Stimulated activated CD4-positive, alpha-beta T cell treated with anti-CD3 and anti-CD28 coated beads, Interleukin-1b, Interleukin-23, amount 100 ng/mL, for 1 hour (primary cell): ENCODE measurements at places on chromosomes 16 and 17.

GRCh38 chr17:66191593-66192377 is at the start of gene CEP112:
Gene CEP112, minus strand, starts transcription at chr17:66192133.
- DNase-seq, result peak; percentile 67

DNA sequence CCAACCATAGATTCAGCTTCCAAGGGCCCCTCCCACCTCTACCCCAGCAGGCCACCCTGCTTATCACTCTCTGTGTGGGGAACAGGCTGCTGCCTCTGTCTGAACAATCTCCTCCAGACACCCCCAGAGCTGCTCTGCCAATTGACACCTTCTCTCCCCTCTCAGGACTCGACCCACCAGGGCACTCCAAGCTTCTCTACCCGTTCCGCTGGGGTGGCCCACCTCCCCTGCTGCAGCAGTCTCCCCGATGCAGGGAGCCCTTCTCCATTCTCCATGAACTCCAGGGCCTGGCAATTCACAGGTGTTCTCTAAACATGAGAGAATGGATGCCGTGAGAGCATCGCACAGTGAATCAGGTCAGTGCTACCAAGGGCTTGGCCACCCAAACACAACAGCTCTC is 28.3 kb upstream of the FAAP100 start:
- no peak for DNase-seq

DNA sequence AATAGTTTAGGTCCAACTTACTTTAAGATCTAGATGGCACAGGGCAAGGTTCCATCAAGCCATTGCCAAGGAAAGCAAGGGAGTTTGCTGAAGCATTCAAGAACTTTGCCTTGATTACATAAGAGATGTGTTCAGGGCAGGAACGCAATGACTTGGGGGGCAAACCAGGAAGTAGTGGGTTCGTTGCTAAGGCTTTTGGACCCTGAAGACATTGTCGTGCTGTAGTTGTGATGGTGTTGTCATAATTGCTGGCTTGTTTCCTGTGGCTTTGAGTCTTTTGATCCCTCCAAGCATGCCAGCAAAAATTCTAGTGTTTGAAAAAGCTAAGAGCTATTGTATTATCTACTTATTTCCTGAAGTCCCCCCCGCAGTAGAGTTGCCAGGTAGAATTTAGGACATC is 70.7 kb upstream of the HNF1B start:
- DNase-seq, result no peak

GRCh38 chr17:67509390-67510287 is 132.6 kb downstream of the PITPNC1 start:
- DNase-seq, result no peak

DNA sequence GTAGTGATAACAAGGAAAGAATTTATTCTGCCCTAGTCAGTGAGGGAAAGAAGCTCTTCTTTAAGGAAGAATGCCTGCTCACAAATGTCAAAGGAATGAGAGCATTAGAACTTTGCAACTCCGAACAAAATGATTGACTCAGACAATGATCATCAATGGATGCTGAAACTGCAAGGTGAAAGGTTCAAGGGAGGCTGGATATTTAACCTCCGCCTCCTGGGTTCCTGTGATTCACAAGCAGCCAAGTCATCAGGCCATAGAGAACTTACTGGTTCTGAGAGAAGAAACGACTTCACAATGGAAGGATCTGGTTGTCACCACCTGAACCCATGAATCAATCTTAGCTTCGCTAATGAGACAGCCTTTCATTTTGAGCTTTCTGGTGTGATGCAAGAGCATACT is 16.0 kb upstream of the SCNN1B start:
- DNase-seq, result no peak

DNA sequence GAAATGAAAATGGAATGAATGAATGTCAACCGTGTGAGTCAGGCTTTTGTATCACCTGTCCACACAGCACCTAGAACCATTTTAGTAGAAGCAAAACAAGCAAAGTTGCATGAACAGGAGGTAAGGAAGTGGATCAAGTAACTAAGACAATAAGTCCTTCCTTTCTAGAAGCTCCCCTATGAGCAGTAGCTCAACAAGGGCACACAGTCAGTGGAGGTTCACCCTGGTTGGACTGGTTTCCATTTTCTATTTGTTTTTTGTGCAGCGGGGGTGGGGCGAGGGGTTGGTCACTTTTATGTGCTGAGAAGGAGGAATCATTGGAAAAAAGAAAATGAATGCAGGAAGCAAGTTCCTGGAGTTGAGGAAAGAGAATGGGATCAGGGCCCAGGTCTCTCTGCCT is 4.0 kb upstream of the HSBP1 start:
- no peak for DNase-seq

DNA sequence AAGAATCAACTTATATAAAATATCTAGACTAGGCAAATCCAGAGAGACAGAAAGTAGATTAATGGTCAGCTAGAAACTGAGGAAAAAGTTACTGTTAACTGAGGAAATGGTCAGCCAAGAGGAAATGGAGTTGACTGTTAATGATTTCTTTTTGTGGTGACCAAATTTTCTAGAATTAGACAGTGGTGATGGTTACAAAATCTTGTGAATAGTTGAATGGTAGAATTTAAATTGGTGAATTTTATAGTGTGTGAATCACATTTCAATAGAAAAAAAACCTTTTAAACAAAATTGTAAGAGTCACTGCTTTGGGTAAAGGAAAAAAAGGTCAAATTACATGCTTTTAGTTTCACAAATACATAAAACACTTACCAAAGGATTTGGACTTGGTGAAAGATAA is 30.0 kb downstream of the APPBP2 start:
- no peak for DNase-seq

DNA sequence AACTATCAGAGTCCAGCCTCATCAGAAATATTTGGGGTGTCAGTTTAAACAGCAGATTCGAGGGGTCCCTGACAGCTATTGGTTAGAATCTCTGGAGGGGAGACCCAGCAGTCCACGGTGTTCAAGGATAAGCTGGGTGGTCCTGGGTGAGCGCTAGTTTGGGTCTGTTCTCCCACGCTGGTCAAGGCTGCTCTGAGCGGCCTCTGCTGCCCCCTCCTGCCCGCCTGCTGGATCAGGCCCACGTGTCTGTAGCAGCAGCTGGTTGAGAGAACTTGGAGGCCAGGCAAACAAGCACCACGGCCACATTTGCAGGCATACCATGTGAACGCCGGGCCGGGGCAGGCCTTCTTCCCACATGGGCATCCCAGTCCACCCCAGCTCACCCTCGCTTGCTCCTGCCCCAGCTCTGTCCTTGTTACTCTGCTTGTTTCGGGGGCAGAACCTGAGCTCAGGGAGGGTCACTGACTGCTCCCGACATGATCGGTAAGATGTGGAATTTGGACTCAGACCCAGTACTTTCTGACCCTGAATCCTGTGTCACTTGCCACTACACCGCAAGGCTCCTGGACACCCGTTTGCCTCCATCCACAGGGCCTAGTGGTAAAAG is 7.4 kb downstream of the FOXF1 start:
- DNase-seq, result no peak

DNA sequence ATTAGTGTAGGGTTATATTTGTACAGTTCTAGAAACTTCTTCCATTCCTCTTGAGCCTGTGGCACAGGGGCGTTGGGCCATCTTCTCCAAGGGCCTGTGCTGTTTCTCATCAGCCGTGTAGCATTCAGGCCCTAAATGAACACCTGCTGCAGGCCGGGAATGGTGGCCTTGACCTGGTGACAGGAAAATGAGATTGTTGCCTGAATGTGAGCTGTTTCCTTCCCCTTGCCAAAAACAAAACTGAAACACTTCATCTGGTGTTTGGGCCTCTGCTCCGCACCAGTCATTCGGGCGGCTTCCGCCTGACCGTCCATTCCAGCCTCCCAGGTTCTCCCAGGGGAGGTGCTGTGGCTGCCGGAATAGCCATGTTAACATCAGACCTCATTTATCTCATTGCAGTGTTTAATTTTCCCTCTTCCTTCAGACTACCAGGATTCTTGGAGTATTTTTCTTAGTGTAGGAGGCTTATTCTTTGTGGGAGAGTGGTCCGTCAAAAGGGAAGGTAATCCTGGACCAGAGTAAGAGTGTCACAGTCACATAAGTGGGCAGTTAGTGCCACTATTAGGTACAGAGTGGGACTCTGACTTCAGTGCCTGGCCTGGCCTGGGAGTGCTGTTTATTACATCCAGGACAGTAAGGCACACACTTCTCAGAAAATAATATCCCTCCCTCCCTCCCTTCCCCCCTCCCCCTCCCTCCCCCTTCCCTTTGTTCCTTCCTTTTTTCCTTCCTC is 61.9 kb downstream of the WWP2 start:
- no peak for DNase-seq

GRCh38 chr17:42275527-42276358 is 448 bp downstream of the STAT5B start:
- no peak for DNase-seq

DNA sequence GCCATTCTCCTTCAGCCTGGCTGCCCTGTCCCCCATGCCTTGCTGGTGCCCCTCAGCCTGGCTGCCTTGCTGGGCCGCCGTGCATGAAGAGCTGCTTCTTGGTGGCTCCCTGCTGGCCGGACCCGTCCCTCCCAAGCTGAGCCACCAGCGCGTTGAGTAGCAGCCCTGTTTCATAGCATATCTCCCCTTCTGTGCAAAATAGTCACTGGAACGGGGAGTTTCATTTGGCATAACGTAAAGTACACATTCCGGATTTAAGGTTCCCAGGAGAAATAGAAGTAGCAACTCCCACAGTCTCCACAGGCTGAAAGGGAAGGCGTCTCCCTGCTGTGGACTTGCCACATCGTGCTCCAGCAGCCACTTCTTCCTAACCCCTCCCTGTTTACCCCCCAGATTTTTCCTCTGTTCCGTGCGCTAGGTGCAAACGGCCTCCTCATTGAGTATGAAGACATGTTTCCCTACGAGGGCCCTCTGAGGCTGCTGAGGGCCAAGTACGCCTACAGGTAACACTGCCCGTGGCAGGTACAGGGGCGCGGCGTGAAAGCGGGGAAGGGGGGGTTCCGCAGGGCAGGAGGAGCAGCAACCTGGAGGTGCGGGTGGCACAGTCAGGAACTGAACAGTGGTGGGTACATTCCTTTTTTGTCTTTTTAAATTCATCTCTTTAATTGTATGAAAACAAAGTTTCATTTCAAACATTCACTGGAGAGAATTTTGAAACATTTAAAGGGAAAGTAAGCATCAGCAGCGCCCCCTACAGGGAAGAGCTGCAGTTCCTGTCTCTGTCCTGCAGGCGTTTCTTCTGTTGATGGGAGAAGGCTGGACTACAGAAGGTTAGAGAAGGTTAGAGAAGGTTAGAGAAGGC is 5.8 kb upstream of the OGFOD3 start:
- peak; percentile 28 for DNase-seq

DNA sequence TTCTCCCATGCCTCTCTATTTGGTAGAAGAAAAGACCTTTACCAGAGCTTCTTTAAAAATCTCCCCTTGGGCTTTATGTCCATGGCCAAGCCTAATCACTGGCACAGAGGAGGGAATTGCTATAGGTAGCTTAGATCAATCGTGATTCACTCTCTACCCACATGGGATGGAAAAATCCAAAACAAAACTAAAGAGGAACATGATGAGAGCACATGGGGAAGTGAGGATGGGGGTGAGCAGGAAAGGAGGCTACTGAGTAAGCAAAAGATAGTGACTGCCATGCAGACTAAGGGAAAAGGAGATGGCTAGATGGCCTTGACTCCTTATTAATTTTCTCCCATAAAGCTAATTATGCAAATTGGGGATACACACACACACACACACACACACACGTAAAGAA is 201.2 kb downstream of the HS3ST3A1 start:
- DNase-seq, result no peak

DNA sequence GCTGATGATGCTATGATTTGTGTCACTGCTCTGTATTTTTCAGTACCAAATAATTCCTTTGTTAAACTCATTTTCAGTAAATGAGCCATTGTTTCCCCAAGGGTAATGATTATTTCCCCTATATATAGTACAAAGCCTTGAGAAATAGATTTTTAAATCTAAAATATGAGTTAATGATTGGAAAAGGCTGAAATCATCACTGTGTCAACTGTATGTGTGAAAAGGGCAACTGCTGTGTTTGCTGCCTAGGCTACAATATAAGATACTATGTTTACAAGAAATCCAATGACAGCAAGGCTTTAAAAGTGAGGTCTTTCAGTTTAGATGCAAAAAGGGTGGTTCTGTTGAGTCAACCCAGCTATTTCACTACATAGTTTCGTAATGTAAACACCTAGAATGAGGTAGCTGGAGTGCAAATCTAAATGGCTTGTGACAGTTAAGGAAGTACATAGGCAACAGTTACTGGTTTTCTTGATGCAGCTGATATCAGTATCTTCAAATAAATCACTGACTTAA is 15.3 kb downstream of the NLK start:
- DNase-seq, result no peak

GRCh38 chr16:1425616-1426370 is 5.1 kb upstream of the PERCC1 start:
- no peak for DNase-seq

- no peak for DNase-seq
Observed at GRCh38 chr16:76488065-76488417, 210.8 kb downstream of the CNTNAP4 start.

DNA sequence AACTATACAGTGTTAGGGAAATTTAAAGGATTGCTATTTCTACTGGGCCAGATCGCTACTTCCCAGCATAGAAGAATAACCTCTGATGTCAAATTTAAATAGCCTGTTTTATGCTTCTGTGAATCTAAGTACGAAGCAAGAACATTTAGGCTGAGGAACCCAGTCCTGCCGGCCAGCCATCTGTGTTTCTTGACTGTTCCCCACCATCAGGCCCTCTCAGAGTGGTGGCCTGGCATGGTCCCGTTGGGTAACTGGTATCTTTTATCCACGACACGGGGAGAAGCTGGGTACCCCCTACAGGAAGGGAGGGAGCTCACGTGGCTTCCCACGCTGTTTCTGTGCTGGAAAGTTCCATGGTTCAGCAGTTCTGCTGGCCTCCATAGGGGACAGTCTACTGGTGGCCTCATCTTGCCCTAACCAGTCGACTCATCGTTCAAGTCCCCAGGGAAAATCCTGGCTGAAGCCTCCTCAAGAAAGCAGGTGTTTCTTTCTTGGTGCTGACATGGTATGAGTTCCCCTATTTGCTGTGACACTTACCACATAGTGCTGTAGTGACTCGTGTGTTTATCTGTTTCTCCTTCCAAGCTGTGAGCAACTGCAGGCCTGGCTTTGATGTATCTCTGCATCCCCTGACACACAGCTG is 201.7 kb upstream of the NLRP1 start:
- DNase-seq, result no peak

- DNase-seq, result no peak
Observed at GRCh38 chr16:87463722-87464690, 28.8 kb downstream of the ZCCHC14 start.

DNA sequence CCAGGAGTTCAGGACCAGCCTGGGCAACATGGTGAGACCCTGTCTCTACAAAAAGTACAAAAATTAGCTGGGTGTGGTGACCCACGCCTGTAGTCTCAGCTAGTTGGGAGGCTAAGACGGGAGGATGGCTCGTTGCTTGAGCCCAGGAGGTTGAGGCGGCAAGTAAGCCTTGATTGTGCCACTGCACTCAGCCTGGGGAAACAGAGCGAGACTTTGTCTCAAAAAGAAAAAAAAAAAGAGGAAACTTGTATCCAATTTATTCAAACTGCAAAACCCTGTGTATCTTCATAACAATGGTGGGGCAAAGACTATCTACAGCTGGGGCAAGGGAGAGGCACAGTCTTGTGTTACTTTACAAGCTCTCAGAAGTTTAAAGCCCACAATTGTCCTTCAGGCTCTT is 21.5 kb downstream of the GRB7 start:
- DNase-seq, result no peak
